ENCODE measurements at places on chromosomes 16 and 17.

DNA sequence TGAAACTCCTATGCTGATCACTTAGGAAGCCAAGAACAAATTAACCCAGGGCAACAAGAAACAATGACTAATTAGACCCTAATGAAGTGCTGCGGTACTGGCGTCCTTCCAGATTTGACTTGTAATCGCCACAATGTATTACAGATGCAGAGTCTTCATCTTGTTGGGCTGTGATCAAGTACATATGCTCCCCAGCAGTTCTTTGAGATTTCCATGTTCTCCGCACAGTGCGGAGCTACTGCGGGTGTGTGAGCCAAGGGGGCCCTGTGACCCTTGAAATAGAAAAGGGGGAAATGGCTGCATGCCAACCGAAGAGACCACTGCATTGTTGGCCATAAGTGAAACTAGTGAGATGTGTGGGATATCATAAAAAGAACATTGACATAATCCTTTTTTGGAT is 469.9 kb downstream of the MAF start:
- no peak for DNase-seq

DNA sequence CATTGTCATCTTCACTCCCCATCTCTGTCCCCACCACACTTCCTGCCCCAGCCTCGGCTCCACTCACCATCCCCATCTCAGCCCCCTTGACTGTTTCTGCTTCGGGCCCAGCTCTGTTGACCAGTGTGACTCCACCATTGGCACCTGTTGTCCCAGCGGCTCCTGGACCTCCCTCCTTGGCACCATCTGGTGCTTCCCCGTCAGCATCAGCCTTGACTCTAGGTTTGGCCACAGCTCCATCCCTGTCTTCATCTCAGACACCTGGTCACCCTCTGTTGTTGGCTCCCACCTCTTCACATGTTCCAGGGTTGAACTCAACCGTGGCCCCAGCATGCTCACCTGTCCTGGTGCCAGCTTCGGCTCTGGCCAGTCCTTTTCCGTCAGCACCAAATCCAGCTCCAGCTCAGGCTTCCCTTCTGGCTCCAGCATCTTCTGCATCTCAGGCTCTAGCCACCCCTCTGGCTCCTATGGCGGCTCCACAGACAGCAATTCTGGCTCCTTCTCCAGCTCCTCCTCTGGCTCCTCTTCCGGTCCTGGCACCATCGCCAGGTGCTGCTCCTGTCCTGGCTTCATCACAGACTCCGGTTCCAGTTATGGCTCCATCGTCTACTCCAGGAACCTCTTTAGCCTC is 24.4 kb upstream of the PHKG2 start:
- DNase-seq = no peak

DNA sequence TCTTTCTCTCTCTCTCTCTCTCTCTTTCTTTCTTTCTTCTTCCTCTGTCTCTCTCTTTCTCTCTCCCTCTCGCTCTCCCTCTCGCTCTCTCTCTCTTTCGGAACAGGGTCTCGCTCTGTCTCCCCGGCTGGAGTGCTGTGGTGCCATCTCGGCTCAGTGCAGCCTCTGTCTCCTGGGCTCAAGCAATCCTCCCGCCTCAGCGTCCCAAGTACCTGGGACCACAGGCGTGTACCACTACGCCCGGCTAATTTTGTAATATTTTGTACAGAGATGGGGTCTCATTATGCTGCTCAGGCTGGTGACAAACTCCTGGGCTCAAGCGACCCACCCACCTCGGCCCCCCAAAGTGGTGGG is 12.7 kb upstream of the KLHDC4 start:
- DNase-seq = no peak

DNA sequence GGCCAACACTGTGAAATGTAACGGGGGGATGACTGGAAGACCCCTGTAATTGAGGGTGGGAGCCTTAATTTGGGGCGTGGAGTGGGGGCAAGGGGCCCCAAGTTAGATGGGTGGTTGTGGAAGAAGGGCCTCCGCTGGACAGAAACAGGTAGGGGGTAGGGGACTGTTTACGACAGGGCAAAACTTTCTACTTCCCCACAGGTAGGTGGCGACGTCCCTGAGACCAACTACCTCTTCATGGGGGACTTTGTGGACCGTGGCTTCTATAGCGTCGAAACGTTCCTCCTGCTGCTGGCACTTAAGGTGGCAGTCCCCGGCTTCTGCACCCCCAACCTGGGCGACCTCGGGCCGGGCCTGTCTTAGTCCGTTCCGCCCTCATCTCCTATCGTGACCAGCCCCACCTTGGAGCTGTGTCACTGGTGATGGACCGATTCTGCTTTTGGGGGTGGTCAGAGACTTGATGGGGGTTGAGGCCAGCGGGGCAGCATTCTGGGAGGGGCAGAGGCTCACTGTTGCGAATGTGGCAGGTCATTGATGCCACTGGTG is 6.8 kb downstream of the PPP4C start:
- DNase-seq = no peak

DNA sequence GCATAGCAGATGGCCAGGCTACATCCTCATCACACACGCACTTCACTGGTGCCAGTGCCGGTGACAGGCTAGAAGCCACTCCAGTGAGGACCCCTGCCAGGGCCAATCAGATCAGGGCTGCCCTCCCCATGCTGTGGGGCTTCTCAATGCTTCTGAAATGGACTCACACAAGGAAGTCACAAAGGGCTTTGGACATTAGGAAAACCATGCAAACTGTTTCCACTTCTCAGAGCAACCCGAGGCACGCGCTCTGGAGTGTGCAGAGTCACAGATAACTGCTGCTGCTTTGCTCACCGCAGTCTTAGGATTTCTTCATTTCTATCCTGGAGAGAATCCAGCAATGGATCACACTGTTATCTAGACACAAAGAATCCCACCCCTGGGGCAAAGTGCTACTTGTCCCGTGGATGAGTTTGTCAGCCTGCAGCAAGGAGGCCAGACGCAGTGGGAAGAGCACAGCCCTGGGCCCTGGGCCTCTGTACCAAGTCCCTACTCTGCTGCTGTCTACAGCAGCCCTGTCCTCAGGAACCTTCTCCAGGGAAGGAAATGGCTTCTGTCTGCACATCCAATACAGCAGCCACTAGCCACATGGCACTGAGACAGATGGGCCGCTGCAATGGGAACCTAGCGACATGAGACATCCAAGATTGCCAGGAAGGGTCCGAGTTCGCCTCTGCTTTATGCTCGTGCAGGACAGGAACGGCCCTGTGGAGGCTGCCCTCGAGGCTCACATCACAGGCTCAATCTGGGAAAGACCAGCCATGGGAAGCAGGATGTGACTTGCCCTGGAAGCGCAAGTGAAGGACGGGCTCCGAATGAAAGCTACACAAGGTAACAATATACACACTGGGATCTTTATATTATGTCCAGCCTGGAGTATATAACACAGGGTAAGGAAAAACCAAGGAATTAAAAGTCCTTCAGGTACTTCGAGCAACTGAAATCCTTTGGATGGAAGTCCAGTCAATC is 169.3 kb downstream of the ZFHX3 start:
- no peak for DNase-seq

DNA sequence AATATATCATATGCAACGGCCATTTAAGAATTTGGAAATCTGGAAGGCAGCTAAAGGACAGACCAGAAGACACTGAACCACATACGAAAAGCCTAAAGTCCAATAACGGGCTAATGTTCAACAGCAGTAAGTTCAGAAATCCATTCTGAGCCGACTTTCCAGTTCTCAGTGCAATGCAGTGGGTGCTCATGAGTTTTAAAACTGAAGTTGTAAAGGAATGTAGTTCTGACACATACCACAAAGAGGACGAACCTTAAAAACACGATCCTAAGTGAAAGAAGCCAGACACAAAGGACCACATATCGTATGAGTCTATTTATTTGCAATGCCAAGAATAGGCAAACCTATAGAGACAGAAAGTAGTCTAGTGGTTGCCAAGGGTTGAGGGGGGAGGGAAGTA is 278.3 kb upstream of the ZFHX3 start:
- no peak for DNase-seq

DNA sequence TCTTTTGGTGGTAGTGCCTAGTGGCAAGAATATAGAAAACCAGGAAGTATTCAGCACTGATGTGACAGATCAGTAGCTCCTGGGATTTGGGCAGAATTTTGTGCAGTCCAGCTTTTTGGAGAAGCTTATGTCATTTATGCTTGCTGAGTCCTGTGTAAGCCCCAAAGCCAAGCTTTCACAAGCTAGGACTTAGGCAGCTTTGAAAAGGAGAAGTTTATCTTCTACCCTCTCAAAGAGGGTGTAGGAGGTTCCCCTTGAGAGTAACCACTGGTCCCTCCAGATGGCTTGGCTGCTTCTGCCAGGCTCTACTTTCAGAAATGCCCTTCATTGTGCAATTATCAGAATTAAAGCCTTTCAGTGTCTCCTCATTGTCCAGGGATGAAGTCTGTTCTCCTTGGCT is 78.8 kb downstream of the CES1 start:
- DNase-seq = no peak

DNA sequence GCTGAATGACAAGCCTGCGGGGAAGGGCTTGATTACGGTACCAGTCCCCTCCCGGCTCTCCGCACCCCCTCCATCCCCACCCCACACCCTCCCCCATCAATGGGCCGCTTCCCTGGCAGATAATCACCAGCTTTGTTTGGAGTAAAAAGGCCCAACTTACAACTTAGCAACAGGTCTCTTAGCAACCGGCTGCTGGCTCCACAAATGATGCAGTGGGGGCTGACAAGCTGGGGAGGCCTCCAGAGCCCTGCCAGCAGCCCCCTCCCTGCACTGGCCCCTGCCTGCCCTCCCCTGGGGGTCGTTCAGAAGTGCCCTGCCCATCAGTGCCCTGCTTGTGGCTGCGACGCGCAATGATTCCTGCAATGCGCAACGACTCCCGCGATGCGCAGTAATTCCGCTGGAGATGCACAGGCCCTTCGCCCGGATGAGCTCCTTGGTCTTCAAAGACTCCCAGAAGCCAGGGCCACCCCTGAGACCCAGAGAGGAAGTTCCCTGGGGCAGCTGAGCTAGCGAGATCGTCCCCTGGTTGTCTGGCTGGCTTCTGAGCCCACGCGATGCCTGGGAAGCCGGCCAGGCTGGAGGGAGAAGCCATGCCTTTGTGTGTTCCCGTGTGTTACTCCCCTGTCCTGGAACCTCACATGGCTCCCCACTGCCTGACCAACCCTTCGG is 23.3 kb downstream of the CPNE2 start:
- DNase-seq = peak; percentile 78

GRCh38 chr17:51667706-51668083 is 407.3 kb downstream of the UTP18 start:
- no peak for DNase-seq

GRCh38 chr17:79978548-79978855 is 57.2 kb downstream of the TBC1D16 start:
- DNase-seq = peak; percentile 35

Data from sciatic nerve (tissue), 2 donors.